ENCODE measurements at places on chromosomes 3 and 15. TPM values are rescaled to one million over a fixed set of nuclear protein-coding genes. Genes with fewer than 3 reads are reported as not detected.

DNA sequence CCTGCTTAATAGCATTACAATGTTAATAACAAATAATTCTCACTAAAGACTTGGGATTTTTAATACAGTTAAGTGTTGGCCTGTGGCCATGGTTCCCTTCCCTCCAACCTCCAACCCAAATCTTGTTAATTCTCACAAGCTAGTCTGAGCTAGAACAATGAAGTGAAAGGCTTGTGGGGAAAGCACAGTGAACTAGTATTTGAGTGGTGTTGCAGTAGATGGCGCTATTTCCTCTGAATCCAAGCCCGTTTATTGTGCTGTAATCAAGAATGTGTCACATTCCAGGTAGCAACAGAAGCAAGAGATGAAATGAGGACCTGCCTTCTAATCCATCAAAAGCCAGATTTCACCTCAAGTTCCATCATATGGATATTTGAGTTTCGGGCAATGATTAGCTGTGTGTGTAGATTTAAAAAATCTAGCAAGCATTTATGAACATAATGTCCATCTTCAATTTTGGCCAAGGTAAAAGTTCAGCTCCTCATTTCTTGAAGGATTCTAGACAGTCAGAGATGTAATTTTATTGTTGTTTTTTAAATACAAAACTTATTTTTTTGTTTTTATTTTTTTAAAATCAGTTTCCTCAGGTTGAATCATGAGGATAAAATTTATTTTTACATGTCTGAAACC lies 160.7 kb downstream of the SQOR start:
- DNase-seq: no peak

DNA sequence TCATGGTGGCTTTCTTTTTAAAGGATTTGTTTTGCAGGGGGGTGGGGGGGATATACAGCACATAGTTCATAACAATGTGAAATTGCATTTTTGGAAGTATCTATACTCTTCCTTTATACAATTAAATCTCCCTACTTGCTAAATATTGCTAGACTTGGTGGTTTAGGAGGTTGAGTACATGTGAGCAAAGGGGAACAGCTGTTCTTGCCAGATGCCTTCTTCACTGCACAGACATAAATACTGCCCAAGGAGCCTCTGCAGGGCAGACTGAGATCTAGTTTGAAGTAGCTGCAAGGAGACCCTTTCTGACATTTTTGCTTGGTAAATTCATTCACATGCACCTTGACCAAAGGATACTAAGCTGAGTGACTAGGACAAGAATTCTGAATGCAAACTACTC lies 228.6 kb upstream of the IL12A start:
- no peak for DNase-seq

GRCh38 chr3:73391984-73392383 lies 232.8 kb downstream of the PDZRN3 start:
- DNase-seq: no peak

The CYP1A2 gene
- total RNA-seq: not detected

The DPPA4 gene
- not detected for total RNA-seq

DNA sequence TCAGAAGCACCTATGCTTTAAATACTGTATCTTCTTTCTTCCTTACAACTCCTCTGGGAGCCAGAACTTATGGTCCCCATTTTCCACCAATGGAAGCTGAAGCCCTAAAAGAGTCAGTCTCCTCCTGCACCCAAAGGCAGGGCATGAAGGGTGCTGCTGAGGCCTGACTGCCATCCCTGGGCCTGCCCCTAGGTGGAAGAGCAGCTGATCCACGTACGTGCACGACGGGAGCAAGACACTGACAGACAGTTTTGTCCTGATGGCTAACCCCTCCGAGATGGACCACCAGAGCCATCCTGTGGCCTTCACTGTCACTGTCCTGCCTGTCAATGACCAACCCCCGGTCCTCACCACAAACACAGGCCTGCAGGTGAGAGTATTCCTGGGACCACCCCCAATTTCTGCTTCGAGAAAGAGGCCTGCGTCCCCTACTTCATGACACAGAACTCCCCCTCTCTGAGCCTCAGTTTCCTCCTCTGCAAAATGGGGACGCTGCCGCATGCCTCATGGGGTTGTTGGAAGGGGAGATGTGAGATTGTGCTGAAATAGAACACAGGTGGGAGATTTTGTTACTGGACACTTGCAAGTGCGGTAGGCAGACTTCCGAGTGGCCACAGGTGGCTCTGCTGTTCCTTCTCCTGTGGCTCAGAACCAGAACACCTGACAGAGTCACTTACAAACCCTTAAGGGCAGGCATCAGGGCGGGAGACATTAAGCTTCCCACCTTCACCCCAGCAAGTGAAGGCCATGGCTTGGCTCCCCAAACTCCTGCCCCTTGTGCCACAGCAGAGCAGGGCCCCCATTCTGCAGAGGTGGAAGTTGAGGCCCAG lies 175.4 kb downstream of the TBC1D2B start:
- peak; percentile 14 for DNase-seq

DNA sequence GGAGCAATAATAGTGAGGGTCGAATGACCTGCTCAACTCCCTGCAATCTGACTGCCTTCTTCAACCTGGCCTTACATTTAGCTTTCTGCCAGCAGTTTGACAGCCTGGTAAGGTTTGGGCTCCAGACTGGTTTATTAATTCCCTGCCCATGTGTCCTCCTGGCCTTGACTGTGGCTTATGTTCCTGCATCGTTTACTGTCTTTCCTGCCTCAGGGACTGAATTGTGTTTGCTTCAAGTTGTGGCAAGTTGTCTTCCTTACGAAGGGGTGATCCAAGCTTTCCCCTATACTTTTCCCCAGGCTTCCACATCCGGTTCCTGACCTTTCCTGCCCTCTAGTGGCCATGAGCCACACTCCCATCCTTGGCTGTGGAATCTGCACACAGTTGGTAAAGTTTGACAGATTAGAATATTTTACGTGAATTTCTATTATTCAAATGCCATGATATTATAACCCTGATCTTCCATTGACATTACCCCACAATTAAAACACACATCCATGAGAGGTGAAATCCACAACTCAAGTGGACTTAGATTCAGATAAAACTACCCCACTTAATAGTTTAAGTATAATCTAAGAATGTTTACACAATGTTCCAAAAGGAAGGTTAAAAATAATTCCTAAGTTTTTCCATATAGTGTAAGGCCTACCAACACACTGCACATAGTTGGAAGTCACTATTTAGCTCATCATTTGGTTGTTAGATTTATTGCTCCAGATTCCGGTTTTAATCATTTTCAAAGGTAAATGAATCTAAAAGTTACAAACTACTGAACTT lies 95.7 kb downstream of the NEDD4 start:
- peak; percentile 50 for DNase-seq

- DNase-seq: no peak
These were observed 7.3 kb downstream of the ADAM10 start for GRCh38 chr15:58742022-58742813.

The GOLGA8S gene
- 0.16 TPM for total RNA-seq

The HTR3E gene
- not detected for total RNA-seq

The SLC9C1 gene
- total RNA-seq: 1.7 TPM

The OCA2 gene
- 0.16 TPM for total RNA-seq

DNA sequence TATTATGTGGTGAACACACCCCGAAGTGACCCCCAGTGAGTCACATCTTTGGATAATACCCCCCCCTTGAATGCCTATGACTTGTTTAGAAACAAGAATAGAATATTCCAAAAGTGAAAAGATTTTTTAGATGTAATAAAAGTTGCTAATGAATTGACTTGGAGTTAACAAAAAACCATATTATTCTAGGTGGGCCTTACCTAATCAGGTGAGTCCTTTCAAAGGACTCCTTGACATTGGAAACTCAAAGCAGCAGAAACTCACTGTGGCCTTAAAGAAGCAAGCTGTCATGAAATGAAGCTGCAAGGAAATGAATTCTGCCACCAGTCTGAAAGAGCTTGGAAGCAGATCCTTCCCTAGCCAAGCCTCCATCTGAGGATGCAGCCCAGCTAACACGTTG lies 10.9 kb upstream of the ISL2 start:
- no peak for DNase-seq

- no peak for DNase-seq
These were observed 117.4 kb upstream of the TLE3 start for GRCh38 chr15:70214941-70215635.

DNA sequence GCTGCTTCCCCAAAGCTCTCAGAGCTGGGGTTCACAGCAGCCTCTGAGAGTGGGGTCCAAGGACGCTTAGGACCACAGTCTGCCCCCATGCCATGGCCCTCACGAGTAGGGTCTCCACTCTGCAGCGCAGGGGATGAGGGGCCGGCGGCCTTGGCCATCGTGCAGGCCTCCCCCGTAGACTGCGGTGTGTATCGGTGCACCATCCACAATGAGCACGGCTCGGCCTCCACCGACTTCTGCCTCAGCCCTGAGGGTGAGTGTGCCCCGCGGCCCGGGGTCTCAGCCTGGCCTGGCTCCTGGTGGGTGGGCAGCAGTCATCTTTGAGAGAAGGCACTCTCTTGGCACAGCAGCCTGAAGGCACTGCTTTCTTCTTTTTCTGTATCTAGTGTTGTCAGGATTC lies 24.8 kb upstream of the SLC28A1 start:
- DNase-seq: no peak

- DNase-seq: no peak
These were observed 87.4 kb downstream of the CRTC3 start for GRCh38 chr15:90617171-90617570.

DNA sequence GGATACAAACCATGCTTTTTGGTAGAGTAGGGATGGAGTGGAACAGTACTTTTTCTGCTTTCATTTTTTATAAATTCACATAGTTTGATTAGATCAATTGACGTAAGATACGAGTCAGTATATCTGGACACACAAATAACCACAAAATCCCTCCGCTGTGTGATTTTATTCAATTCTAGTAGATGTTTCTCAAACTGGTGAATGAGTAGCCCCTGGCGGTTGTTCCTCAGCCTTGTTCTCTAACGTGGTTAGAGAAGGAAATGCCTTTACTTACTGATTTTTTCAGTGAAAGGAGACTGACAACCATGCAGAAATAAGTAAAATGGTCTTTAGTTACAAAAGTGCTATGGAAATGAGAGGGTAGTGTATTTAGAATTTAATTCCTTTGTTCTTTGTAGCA lies 161.0 kb downstream of the TCF12 start:
- DNase-seq: no peak

DNA sequence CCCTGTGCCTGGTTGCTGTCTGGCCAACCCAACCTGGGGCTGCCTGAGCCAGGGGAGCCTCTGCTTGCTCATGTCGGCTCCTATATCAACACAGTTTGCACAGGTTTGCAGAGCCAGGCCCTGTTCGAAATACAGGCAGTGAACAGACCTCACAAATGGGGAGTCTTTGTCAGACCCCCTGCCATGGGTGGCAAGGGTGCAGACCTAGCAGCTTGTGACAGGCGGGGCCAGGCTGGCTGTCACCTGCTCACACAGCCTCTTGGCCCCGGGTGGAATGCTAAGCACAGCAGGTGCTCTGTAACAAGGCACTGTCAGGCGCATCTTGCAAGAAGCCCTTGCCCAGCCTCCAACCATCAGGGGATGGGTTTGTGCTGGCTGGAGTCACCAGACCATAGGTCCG lies 47.3 kb downstream of the BDH1 start:
- DNase-seq: no peak

DNA sequence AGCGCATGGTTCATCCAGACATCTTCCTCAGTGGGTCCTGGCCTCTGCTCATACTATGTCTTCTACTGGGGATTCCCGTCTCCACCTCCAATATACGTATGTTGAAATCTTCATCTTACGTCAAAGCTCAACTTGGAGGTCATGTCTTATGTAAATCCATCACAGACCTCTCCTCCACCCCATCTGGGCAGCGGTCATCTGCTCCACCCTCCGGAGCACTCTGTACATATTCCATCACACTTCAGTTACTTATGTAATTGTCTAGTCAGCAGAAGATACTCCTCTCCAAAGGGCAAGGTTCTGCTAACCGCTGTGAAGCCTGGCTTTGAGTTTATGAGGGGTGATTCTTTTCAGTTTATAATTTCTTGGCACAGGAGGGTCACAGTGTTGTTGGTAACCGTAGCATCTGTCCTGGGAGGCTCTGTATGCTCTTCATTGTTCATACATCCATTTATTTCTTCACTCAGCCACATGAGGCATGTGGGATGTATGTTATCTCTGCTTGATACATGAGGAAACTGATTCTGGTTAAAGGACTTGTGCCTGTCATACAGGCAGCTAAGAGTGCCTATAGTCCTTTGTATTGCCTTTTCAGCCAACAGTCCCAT lies 22.1 kb downstream of the MAP2K1 start:
- DNase-seq: no peak

The CRYGS gene
- 1.1 TPM for total RNA-seq

- no peak for DNase-seq
These were observed 28.8 kb upstream of the ST3GAL6 start for GRCh38 chr3:98734306-98734705.

DNA sequence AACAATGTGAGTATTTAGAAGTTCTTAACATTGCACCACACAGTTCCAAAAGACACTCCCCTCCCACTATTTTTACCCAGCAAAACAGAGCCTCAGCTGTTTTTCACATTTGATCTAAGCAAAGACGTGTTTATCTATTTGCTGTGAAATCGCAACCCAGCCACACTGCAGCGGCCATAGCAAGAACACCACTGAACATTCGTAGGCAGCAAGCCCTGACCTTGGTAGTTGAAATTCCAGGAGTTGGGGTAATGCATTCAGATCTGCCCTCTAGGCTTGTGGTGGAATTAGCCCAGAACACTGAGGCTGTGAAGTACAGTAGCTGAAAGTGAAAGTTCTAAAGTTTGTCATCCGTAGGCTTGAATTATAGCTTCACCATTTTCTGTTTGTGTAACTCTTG lies 17.1 kb upstream of the SLC24A5 start:
- no peak for DNase-seq

GRCh38 chr15:41484937-41485625 lies 8.6 kb upstream of the ITPKA start:
- DNase-seq: no peak

The HMG20A gene
- 28.8 TPM for total RNA-seq

DNA sequence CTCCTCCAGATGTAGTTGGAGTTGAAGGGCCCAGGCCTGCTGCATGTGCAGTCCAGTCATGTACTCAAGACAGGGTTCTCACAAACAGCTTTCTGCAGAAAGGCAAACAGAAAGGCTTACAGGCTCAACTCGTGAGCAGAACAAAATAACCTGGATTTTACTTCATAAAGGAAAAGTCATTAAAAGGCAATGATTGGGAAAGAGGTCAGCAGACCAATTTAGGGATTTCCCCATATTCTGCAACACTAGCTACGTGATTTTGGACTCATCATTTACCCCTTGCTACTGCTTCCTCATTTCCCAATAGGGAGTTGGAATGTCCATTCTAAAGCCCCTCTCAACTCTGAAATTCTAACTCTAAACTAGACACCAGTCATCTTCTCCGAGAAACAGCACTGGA lies 18.1 kb downstream of the METTL6 start:
- no peak for DNase-seq

The EDEM1 gene
- 7.4 TPM for total RNA-seq

The KNL1 gene
- total RNA-seq: 0.51 TPM

- DNase-seq: no peak
These were observed 1.9 kb upstream of the MEX3B start for GRCh38 chr15:82047453-82048400.

- DNase-seq: no peak
These were observed 20.7 kb downstream of the IGSF11 start for GRCh38 chr3:119013951-119014350.

GRCh38 chr3:111906656-111907055 lies 47.6 kb downstream of the PHLDB2 start:
- DNase-seq: no peak

The CPNE4 gene
- total RNA-seq: 52.3 TPM

The PIK3CA gene
- total RNA-seq: 18.1 TPM
